ENCODE measurements at places on chromosomes 13 and 19.
A peak's percentile ranks its signal among the peaks of the same experiment; 100 is the strongest.

GRCh38 chr13:66425741-66426140 lies 804.4 kb downstream of the PCDH9 start:
- DNase-seq: no peak

DNA sequence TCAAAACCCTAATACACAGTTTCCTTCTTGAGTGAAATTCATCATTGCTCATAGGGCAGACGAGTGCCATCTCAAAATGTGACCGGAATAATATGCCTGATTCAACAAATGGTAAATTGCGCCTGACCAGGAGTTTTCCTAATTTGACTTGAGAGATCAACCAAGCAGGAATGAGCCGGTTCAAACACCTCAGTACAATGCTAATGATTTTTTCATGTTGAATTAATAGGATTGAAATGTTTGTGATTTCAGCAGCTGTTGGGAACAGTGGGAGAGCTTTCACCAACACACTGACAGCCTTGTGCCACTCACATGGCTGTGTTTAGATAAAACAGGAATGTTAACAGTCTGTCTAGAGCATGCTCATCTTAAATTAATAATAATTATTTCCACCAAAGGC lies 484.8 kb downstream of the PCDH9 start:
- DNase-seq: no peak

GRCh38 chr13:31982540-31982939 lies 49.0 kb upstream of the FRY start:
- DNase-seq: peak; percentile 20

GRCh38 chr13:45278096-45278645 lies 62.8 kb downstream of the TPT1 start:
- DNase-seq: no peak

- DNase-seq: no peak
Measured at GRCh38 chr13:45167611-45168554, 33.0 kb downstream of the KCTD4 start.

DNA sequence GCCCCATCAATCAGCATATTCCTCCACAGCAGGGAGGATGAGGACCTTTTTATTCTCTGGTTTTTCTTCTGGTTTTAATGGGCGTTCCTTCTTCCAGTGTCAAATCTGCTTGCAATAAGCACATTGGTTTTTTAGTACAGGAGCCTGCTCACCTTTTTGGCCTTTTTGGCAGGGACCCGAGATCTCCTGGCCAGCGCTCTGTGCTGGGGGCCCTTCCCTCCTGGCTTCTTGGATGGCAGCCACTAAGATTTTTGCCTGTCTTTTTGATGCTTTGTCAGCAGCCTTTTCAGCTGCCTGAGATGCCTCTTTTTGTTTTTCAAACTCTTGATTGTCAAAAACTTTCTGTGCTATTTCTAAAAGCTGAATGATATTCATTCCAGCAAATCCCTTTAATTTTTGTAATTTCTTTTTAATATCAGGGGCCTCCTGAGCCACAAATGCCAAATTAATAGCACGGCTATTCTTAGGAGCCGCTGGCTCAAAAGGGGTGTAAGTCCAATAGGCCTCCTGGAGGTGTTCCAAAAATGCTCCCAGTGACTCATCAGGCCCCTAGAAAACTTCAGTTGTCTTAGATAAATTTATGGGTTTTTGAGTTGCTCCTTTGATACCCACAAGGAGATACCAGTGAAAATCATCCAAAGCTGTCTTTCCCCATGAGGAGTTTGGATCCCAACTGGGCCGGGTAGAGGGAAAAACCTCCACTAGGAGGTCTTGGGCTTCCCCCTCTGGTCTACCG lies 73.0 kb downstream of the ZNF100 start:
- DNase-seq: no peak

GRCh38 chr19:16509141-16510061 lies 13.2 kb downstream of the C19orf44 start:
- no peak for DNase-seq

- DNase-seq: no peak
Measured at GRCh38 chr19:1354970-1355567, 28.6 kb upstream of the NDUFS7 start.

DNA sequence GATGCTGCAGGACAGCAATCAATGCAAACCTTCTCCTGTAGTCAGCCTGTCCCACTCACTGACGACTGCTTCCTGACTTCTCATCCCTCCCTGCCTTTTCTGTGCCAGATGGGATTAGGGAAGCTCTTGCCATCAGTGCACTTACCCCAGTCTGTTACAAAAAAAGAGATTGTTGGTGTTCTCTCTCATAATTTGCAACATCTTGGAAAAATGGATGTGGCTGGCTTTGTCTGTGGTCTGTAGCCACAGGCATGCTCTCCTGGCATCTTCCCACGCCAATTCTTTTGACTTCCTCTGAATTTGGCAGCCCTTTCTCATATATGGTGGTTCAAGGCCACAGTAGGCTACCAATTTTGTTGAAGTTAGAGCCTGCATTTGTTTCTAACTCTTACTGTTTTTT lies 11.6 kb upstream of the HTR2A start:
- no peak for DNase-seq

- no peak for DNase-seq
Measured at GRCh38 chr19:33497131-33497777, 24.3 kb downstream of the PEPD start.

GRCh38 chr13:76929851-76930374 lies 18.4 kb upstream of the ACOD1 start:
- no peak for DNase-seq

DNA sequence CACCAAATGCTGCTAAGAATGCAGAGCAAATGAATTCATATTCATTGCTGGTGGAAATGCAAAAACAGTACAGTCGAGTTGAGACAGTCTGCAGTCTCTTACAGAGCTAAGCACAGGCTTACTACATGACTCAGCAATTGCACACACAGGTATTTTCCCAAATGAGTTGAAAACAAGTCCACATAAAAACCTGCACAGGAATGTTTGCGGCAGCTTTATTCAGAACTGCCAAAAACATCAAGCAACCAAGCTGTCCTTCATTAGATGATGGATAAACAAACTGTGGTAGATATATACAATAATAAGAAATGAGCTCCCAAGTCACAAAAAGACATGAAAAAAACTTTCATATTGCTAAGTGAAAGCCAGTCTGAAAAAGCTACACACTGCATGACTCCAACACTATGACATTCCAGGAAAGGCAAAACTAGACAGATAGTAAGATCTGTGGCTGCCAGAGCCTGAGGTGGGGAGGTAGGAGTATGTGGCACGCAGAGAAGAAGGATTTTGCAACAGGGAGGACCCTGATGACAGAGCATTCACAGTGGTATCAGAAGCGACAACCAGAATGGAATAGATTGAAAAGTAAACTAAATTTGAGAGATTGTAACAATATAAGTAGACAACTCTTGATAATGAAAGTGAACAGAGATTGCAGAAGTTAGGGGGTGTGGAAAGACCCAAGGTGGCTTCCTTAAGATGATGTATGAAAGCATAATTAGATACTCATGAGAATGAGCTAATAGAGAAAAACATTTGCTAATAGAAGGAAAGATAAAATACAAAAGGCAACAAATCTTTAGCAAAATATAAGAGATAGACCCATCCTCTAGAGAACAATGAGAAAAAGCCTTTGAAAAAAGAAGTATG lies 52.7 kb downstream of the TSC22D1 start:
- DNase-seq: no peak

GRCh38 chr19:8731428-8732169 lies 10.2 kb downstream of the OR2Z1 start:
- no peak for DNase-seq

- no peak for DNase-seq
Measured at GRCh38 chr13:50114961-50115360, 99.7 kb downstream of the KCNRG start.

DNA sequence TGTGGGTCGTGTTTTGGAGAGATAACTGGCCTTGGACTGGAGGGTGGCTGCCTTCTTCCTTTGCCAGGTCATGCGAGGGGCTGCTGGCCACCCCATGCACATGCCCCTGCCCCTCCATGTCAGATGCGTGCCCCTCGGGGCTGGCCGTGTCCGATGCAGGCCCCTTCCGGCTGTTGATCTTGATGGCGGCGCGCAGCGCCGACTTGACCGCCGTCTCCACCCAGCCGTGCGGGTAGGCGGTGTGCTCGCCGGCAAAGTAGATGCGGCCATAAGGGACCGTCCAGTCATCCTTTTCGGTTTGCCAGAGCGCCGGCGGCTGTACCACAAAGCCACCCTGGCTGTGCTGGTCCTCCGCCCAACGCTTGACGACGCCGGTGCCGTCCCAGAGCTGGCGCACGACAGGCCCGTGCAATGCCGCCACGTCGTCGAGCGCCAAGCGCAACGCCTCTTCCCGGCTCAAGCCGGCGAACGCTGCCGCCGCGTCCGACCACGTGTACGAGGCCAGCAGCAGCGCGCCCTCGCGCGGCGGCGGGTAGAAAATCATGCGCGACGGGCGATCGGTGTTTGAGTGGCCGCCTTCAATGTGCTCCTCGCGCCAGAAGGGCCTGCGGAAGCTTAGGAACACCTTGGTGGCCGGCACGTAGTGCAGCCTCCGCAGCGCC lies 6.9 kb downstream of the IL4I1 start:
- DNase-seq: no peak

- no peak for DNase-seq
Measured at GRCh38 chr13:95298169-95298965, 2.9 kb downstream of the ABCC4 start.

DNA sequence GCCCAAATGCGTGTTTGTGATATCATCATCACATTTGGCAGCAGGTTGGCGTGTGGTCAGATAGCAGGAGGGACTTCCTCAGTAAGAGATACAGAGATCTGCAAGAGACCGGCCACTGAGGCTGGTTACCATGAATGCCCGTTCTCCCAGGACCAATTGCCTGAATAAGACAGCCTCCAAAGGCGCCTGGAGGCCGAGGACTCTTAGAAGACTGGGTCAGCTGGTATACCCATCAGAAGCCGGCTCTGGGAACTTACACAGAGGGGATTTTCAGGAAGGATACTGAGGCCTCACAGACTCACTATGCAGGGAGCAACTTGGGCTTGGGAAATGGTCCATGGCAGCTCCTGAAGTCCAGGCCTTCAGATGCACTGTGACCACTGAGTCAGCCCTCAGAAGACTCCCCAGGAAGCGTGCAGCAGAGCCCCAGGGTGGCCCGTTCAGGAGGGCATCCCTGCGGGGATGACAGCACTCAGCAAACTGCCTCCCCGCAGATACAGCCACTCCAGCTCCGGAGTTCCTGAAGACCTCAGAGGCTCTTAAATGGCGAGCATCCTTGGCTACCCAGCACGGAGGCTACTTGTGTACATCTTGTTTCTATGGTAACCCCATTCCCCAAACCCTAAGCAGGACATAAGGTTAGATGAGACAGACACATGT lies 26.4 kb upstream of the VSTM2B start:
- DNase-seq: no peak

GRCh38 chr13:95099541-95099940 lies 201.7 kb downstream of the ABCC4 start:
- DNase-seq: no peak

DNA sequence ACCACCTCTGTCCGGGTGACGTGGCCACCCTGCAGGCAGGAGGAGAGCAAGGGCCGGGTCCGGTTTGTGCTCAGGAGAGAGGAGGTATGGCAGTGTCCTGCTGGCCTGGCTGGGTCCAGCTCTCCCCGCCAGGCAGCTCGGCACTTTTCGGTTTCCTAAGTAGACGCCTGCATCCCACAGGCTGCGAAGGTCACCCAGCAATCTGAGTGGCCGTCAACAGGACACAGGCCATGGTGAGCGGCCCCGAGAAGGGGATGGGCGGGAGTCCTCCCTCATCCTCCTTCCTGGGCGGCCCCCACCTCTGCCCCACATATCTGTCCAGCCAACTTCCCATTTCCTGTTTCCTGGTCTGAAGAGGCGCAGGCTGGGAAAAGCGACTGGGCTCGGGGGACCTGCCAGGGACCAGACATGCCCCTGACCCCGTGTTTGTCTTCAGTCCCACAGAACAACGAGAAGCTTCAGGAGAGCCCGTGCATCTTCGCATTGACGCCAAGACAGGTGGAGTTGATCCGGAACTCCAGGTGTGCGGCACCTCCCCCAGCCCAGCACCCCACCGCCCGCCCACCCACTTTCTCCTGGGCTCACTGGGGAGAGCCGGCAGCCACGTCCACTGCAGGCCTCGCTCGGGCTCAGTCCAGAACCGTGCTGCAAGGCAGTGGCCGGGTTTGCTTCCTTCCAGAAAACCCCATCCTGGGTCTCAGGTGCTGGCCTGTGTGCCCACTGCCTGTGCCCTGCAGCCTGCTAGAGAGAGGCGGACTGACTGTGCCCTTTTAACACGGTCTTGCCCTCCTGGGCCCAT lies 16.3 kb downstream of the PIAS4 start:
- DNase-seq: no peak

- no peak for DNase-seq
Measured at GRCh38 chr19:38155453-38155852, 68.6 kb downstream of the DPF1 start.

DNA sequence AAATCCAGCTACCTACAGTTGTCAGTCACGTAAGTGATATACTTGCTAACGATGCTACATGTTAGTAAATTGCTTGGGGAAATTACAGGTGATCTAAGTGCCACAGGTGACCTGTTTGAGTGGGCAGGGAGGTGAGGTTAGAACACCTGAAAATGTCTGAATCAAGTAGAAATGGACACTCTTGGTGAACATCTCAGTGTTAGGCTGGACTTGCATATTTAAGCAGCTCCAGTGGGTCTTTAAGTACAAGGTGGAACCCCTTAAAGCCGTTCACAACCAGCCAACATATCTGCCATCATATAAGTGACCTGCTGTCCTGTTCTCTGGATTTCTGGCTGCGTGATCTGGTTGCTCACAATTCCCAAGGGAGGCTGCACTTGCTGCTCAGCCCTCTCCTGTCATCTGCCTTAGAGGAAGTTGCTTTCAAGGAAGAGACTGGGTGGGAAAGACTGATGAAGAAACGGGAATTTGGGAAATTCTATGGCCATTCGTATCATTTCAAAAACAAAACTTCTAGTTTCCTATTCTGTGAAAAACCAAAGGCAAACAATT lies 244.0 kb downstream of the DCLK1 start:
- DNase-seq: no peak

DNA sequence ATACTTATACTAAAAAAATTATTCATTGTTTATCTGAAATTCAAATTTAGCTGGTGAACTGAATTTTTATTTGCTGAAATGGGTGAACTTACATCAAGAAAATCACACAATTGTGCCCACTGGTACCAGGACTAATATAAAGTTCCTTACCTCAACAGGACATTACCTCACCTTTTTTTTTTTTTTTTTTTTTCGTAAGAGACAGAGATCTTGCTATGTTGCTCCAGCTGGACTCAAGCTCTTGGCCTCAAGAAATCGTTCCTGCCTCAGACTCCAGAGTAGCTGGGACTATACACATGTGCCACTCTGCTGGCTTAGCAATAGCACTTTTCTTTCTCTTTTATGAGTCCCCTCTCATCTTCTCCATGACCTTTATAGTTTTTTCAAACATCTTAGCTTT lies 22.5 kb upstream of the NDFIP2 start:
- DNase-seq: no peak

Data from SIG-M5 (cell line).